Myocyte (in vitro differentiated cells): ENCODE measurements at places on chromosomes 3 and 15. TPM values are rescaled to one million over a fixed set of nuclear protein-coding genes. Genes with fewer than 3 reads are reported as not detected.

Gene SATB1
- 6.7 and 15.0 TPM in 2 replicates for total RNA-seq

Gene FGF12
- total RNA-seq = 0.16 and 0.64 TPM in 2 replicates

Gene TMOD3
- 13.1 and 16.1 TPM in 2 replicates for total RNA-seq

Gene ADGRG7
- total RNA-seq = not detected in 2 replicates

Gene NEK10
- 4.7 and 5.0 TPM in 2 replicates for total RNA-seq

Gene CCR9
- not detected in 2 replicates for total RNA-seq

Gene ILDR1
- total RNA-seq = not detected in 2 replicates

Gene CASR
- total RNA-seq = not detected in 2 replicates

Gene SUSD5
- total RNA-seq = 8.9 and 10.1 TPM in 2 replicates

Gene TMEM207
- total RNA-seq = not detected in 2 replicates

Gene SLC28A2
- total RNA-seq = not detected in 2 replicates
